SW 1271 (cell line): ENCODE measurements at places on chromosomes 6 and 20.

- no peak for DNase-seq
Measured at GRCh38 chr6:75101896-75102295, 104.0 kb downstream of the COL12A1 start.

- no peak for DNase-seq
Measured at GRCh38 chr20:63317061-63317460, 24.1 kb downstream of the COL20A1 start.

GRCh38 chr20:3924304-3925112 lies 35.3 kb downstream of the PANK2 start:
- no peak for DNase-seq

- no peak for DNase-seq
Measured at GRCh38 chr6:52136934-52137467, 49.2 kb upstream of the IL17A start.

- DNase-seq = no peak
Measured at GRCh38 chr6:6837541-6838080, 249.1 kb downstream of the LY86 start.

- DNase-seq = no peak
Measured at GRCh38 chr6:137764464-137764863, 102.6 kb upstream of the TNFAIP3 start.

GRCh38 chr6:133251688-133252087 lies 10.5 kb downstream of the EYA4 start:
- DNase-seq = no peak

GRCh38 chr6:169263374-169263773 lies 9.7 kb upstream of the THBS2 start:
- DNase-seq = no peak

- DNase-seq = peak; percentile 62
Measured at GRCh38 chr6:31270788-31271640, 878 bp downstream of the HLA-C start.

DNA sequence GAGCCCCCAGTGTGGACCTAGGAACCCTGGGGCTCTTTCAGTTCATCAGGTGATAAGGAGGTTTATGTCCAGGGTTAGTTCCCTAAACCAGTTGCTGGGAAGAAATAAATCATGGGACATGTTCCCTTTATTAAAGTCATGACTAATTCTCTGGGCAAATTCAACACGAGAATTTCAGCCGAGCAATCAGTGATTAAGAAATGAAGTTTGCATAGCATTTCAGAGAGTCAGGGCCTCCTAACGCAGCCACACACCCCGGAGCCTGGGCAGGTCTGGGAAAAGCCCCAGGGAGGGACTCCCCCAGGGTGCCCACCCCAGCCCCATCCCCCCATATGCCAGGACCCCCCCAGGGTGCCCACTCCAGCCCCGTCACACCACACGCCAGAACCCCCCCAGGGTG lies 20.1 kb downstream of the SLCO4A1 start:
- no peak for DNase-seq

GRCh38 chr6:32147401-32148132 lies 4.2 kb downstream of the PRRT1 start:
- DNase-seq = no peak

DNA sequence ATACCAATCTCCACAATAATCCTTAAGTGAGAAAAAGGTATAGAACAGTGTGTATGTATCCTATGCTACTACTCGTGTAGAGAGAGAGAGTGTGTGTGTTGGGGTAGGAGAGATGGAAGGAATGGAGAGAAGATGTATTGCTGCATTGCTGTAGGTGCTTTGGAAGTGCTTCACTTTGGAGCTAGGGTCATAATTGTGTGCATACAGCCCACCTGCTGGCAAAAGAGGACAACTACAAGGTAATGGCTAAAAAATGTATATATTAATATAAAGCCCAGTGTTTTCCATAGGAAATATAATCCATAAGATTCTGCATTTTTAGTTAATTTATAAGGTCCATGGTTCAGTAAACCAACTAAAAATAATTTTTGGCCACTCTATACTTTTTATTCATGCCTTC lies 36.1 kb downstream of the SERAC1 start:
- peak; percentile 47 for DNase-seq

DNA sequence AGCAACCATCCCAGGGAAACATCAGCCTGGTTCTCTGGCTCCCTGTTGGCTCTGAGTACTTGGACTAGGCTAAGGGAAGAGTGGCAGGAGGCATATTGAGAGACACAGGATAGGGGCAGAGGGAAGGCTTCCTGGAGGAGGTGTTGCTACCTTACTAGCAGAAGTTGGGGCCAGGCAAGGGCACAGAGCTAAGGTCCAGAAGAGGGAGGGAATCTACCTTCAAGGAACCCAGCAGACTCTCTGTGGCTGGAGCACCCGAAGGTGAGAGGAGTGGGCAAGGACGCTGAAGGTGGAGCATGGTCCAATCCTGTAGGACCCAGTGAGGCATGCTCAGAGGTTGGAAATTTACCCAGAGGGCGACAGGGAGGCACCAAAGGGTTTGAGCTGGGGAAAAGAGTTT lies 191.9 kb downstream of the TFAP2C start:
- no peak for DNase-seq

- DNase-seq = no peak
Measured at GRCh38 chr20:58131151-58131550, 97.3 kb downstream of the ANKRD60 start.
